ENCODE measurements at places on chromosomes 5 and 9.

- DNase-seq: no peak
Observed at GRCh38 chr9:4820168-4820567, 27.4 kb downstream of the RCL1 start.

- DNase-seq: no peak
Observed at GRCh38 chr9:99040251-99040900, 64.5 kb upstream of the TGFBR1 start.

- no peak for DNase-seq
Observed at GRCh38 chr5:140553657-140554056, 3.6 kb downstream of the SRA1 start.

DNA sequence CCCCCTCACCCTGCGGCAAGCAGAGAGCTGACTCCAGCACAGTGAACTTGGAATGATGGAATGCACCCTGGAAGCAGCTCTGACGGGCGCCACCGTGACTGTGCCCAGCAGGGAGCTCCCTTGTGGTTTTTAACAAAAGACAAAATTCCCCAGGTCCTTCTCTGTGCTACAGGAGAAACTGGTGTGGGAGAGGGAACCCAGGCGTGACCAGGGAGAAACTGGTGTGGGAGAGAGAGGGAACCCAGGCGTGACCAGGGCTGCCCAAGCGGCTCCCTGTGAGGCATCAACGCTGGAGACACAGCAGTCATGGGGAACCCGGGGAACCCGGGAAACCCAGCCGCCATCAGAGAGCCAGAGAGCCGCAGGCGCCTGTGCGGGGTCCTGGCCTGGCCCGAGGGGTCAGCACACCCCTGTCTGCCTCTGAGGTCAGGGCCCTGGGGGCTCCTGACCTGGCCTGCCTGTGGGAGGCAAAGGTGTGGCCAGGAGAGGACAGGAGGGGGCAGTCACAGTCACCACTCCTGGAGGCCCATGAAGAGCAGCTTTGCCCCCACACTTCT, 3.1 kb upstream of the AHRR start:
- DNase-seq: peak; percentile 54

Measured in GM04503 (cell line).